ENCODE measurements at places on chromosomes 7 and 10. TPM values are rescaled to one million over a fixed set of nuclear protein-coding genes. Genes with fewer than 3 reads are reported as not detected.
A peak's percentile ranks its signal among the peaks of the same experiment; 100 is the strongest.

GRCh38 chr10:73785721-73786511 lies 510 bp downstream of the ZSWIM8 start:
- H3K4me1 ChIP-seq, result peaks cover 25% of the 10 kb centered on the region
- peak overlapping the region; percentile 90 for H3K4me3 ChIP-seq
- peaks cover 22% of the 10 kb centered on the region for H3K36me3 ChIP-seq
- H3K27ac ChIP-seq, result peak overlapping the region; percentile 85
- no peak for DNase-seq

Gene NUTM2E
- total RNA-seq, result 0.42 TPM

GRCh38 chr7:153422291-153423209 lies 629.6 kb upstream of the DPP6 start:
- no peaks in the 10 kb centered on the region for H3K4me1 ChIP-seq
- H3K36me3 ChIP-seq, result no peaks in the 10 kb centered on the region
- H3K27me3 ChIP-seq, result no peaks in the 10 kb centered on the region
- H3K4me3 ChIP-seq, result no peak overlapping the region

Gene GIMAP8
- 6.1 TPM for total RNA-seq

GRCh38 chr7:80060218-80060806 lies 74.3 kb upstream of the GNAI1 start:
- H3K4me3 ChIP-seq, result no peak overlapping the region
- no peak overlapping the region for H3K27ac ChIP-seq
- no peaks in the 10 kb centered on the region for H3K4me1 ChIP-seq
- no peaks in the 10 kb centered on the region for H3K27me3 ChIP-seq

Gene NKX2-3
- 0.05 TPM for total RNA-seq

DNA sequence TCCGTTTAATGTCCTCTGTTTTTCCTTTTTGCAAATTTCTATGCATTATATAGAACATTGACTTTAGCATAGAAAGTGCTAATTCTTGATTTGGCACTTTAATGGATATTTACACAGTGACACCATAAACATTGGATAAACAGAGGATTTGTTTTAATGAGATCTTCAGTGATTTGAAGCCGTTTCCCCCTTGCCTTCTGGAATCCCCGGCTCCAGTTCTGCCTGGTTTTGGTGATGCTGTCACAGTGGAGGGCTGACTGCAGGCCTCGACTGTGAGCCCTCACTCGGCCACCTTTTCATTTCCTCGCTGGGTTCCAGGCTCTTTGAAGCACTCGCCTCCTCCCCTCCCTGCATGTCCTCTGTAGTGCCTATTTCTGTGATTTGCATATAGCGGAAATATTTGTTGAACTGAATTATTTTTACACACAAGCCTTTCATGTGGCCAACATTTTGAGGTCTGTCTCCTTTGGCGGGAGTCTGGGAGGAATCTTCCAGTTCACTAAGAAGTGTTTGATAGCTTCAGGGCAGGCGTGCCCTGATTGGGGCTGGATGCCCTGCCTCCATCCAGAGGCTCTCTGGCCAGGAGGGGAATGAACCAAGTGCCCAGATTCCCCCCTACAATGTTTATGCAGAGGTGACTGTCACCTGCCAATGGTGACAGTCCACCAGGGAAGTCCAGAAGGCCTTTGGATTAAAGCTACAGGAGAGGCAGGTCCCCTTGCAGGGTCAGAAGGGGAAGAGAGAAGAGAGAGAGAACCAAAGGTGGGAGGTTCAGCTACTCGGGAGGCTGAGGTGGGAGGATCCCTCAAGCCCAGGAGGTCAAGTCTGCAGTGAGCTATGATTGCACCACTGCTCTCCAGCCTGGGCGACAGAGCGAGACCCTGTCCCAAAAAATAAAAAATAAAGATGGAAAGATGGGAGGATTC lies 67.5 kb downstream of the CUX1 start:
- H3K27me3 ChIP-seq, result no peaks in the 10 kb centered on the region
- no peak for DNase-seq
- H3K4me3 ChIP-seq, result no peak overlapping the region
- H3K36me3 ChIP-seq, result peaks cover 10% of the 10 kb centered on the region
- peak overlapping the region; percentile 47 for H3K27ac ChIP-seq
- peaks cover 40% of the 10 kb centered on the region for H3K4me1 ChIP-seq

DNA sequence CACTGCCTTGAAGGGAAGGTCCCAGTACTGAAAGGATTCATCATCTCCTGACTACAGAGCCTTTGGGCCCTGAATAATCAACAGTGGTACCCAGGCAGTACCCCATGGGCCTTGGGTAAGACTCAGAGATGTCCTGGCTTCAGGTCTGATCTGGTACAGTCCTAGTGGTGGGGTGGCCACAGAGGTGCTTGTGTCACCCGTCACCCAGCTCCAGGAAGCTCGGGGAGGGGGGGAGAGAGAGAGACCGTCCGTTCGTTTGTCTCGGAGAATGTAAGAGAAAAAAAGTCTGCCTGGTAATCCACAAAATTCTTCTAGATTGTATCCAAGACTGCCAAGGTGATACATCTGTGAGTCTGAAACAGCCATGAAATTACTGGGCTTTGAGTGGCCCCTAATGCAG lies 381.3 kb downstream of the PTPRN2 start:
- no peaks in the 10 kb centered on the region for H3K36me3 ChIP-seq
- no peaks in the 10 kb centered on the region for H3K4me1 ChIP-seq
- H3K27me3 ChIP-seq, result no peaks in the 10 kb centered on the region
- no peak overlapping the region for H3K27ac ChIP-seq
- no peak overlapping the region for H3K4me3 ChIP-seq

- H3K27ac ChIP-seq, result peak overlapping the region; percentile 93
- H3K4me3 ChIP-seq, result no peak overlapping the region
- peaks cover 63% of the 10 kb centered on the region for H3K4me1 ChIP-seq
- no peak for DNase-seq
Observed at GRCh38 chr10:5895804-5896203, 5.8 kb downstream of the FBH1 start.

Gene RADIL
- 0.19 TPM for total RNA-seq

DNA sequence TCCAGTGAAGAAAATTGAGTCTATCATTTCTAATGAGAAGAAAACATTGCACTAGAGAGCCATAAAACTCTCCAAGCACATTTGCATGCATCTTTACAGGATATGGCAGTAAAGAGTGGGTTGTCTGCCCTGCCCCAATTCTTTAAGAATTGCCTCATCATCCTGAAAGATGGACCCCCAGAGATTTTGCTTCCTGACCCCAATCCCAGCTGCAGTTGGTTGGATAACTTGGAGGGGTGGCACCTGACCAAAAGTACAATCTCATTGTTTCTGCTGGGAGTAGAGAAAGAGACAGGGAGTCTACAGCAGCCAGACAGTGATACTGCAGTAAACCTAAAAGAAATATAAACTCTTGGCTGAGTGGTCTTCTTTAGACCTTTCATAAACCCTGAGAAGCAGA lies 49.1 kb upstream of the ADCY1 start:
- H3K4me3 ChIP-seq, result no peak overlapping the region
- no peak for DNase-seq
- H3K27ac ChIP-seq, result no peak overlapping the region
- H3K4me1 ChIP-seq, result no peaks in the 10 kb centered on the region
- H3K27me3 ChIP-seq, result no peaks in the 10 kb centered on the region
- no peaks in the 10 kb centered on the region for H3K36me3 ChIP-seq

DNA sequence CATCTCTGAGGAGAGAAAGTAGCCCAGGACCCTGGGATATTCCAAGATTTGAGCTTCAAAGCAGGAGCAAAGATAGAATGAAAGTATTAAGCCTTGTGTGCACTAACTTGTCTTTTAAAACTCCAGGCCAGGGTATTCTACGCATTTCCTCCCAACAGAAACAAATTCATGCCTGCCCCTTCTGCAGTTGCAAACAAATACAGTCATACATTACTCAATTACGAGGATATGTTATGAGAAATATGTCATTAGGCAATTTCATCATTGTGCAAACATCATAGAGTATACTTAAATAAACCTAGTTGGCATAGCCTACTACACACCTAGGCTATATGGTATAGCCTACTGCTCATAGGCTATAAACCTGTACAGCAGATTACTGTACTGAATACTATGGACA lies 154.5 kb upstream of the KIAA1217 start:
- no peaks in the 10 kb centered on the region for H3K27me3 ChIP-seq
- H3K4me3 ChIP-seq, result no peak overlapping the region
- H3K27ac ChIP-seq, result no peak overlapping the region
- H3K36me3 ChIP-seq, result no peaks in the 10 kb centered on the region

GRCh38 chr10:122051609-122052385 lies 62.8 kb downstream of the TACC2 start:
- H3K27me3 ChIP-seq, result no peaks in the 10 kb centered on the region
- H3K4me1 ChIP-seq, result no peaks in the 10 kb centered on the region
- DNase-seq, result no peak
- no peak overlapping the region for H3K4me3 ChIP-seq
- H3K36me3 ChIP-seq, result no peaks in the 10 kb centered on the region

Gene PDE6C
- not detected for total RNA-seq

Gene ZNF107
- 13.5 TPM for total RNA-seq

- no peak overlapping the region for H3K4me3 ChIP-seq
- no peaks in the 10 kb centered on the region for H3K36me3 ChIP-seq
- H3K4me1 ChIP-seq, result no peaks in the 10 kb centered on the region
- H3K27me3 ChIP-seq, result no peaks in the 10 kb centered on the region
- H3K27ac ChIP-seq, result no peak overlapping the region
Observed at GRCh38 chr10:124266468-124267230, 152.1 kb downstream of the OAT start.

- no peaks in the 10 kb centered on the region for H3K27me3 ChIP-seq
- H3K27ac ChIP-seq, result no peak overlapping the region
- no peak for DNase-seq
- H3K4me3 ChIP-seq, result no peak overlapping the region
Observed at GRCh38 chr10:67977251-67977650, 92.8 kb downstream of the SIRT1 start.

Gene ZNF679
- total RNA-seq, result not detected

Gene GHRHR
- 0.42 TPM for total RNA-seq

GRCh38 chr10:116270771-116271592 lies 2.0 kb downstream of the GFRA1 start:
- H3K4me1 ChIP-seq, result peaks cover 3% of the 10 kb centered on the region
- H3K36me3 ChIP-seq, result no peaks in the 10 kb centered on the region
- peaks cover 62% of the 10 kb centered on the region for H3K27me3 ChIP-seq
- peak overlapping the region; percentile 32 for H3K4me3 ChIP-seq
- H3K27ac ChIP-seq, result peak overlapping the region; percentile 20
- no peak for DNase-seq

DNA sequence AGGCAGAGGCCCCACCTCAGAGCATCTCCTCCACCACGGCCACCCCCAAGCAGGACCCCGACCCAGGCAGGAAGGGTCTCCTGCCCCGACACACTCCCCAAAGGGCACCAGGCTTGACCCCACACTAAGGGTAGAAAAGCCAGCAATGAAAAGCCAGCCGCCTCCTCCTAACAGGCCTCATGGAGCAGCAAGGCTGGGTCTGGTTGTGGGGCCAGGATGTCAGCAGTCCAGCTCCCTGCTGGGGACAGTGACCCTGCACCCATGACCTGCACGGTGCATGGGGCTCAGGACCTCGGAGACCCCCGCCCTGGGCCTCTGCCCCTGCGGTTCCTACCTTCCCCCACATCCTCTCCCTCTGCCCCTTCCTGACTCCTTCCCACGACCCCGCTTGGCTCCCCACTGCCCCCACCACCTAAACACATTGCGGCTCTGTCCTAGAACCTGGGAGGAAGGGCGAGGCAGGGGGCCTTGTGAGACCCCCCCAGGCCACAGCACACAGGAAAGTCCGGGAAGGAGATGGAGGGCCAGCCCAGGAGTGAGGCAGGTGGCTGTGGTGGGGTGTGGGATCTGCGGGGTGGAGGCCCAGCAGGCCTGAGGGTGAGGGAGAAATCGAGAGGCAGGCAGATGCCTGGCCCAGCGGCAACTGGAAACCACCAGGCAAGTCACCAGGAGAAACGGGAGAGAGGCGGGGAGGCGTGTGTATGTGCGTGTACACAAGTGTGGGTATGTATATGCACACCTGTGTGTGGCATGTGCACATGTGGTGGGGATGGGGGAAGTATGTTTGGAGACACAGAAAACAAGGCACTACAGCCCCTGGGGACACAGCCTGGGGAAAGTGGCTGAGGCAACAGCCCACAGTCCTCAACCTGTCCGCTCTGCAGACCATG lies 229.9 kb downstream of the MAD1L1 start:
- peaks cover 18% of the 10 kb centered on the region for H3K36me3 ChIP-seq
- H3K4me3 ChIP-seq, result no peak overlapping the region

DNA sequence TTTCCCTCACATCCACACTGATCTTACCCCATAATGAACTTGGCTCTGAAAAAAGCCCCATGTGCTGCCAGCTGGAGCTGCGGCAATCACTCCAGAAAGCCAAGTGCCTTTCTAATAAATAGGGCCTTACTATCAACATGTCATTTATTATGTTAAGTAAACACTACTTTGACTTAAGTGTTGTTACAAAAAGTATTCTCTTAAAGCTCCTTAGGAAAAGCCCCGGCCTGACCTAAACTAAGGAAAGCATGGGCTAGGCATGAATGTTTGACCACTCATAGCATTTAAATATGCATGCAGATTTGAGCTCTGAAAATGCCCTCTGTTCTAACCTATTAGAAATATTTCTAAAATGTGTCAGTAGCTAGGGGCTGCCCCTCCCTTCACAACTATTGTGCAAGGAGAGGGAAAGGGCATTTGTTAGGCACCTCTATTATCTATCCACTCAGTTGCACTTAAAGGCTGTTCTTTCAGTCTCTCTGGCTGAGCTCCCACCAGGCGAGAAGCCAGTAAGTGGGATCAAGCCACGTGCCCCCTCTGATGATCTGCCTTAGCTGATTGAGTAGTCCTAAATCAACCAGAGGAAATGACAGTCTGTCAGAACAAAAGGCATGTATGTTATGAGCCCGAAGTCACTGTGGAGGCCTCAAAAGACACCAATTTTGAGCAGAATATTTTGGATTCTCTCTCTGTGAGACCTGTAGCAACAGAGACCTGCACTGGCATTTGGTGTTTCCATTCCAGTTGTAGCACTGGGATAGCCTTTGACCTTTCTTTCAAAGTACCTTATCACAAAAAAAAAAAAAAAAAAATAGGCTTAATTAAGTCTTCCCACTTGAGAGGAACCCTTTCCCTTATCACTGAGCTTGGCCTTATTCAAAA lies 77.1 kb downstream of the ITGB8 start:
- H3K4me3 ChIP-seq, result no peak overlapping the region
- no peaks in the 10 kb centered on the region for H3K4me1 ChIP-seq
- H3K36me3 ChIP-seq, result no peaks in the 10 kb centered on the region
- H3K27ac ChIP-seq, result no peak overlapping the region

- peaks cover 18% of the 10 kb centered on the region for H3K36me3 ChIP-seq
- H3K27me3 ChIP-seq, result no peaks in the 10 kb centered on the region
- peak overlapping the region; percentile 84 for H3K4me3 ChIP-seq
- peak overlapping the region; percentile 86 for H3K27ac ChIP-seq
- DNase-seq, result peak; percentile 84
Observed at GRCh38 chr7:5396542-5396941, 27.1 kb downstream of the TNRC18 start.

- H3K27me3 ChIP-seq, result no peaks in the 10 kb centered on the region
- H3K27ac ChIP-seq, result no peak overlapping the region
- no peak for DNase-seq
- no peaks in the 10 kb centered on the region for H3K36me3 ChIP-seq
- H3K4me3 ChIP-seq, result no peak overlapping the region
Observed at GRCh38 chr10:125472010-125472607, 210.9 kb downstream of the TEX36 start.

- no peaks in the 10 kb centered on the region for H3K27me3 ChIP-seq
- H3K4me3 ChIP-seq, result peak overlapping the region; percentile 24
- DNase-seq, result peak; percentile 69
- H3K36me3 ChIP-seq, result no peaks in the 10 kb centered on the region
- H3K27ac ChIP-seq, result peak overlapping the region; percentile 71
- H3K4me1 ChIP-seq, result peaks cover 11% of the 10 kb centered on the region
Observed at GRCh38 chr7:30322271-30323005, 38.0 kb downstream of the ZNRF2 start.

Gene TMEM184A
- 0.47 TPM for total RNA-seq
